ENCODE measurements at places on chromosomes 11 and 22. TPM values are rescaled to one million over a fixed set of nuclear protein-coding genes. Genes with fewer than 3 reads are reported as not detected.

OR5P2 gene
- not detected for total RNA-seq

OR51B2 gene
- not detected for total RNA-seq

SMTNL1 gene
- not detected for total RNA-seq

KCNJ5 gene
- total RNA-seq: not detected

CARNS1 gene
- 0.88 TPM for total RNA-seq

SYT13 gene
- not detected for total RNA-seq

OR4C5 gene
- not detected for total RNA-seq

TREH gene
- not detected for total RNA-seq

CARD16 gene
- 29.6 TPM for total RNA-seq

DESI1 gene
- total RNA-seq: 30.8 TPM

INS gene
- total RNA-seq: not detected

LYVE1 gene
- total RNA-seq: 2.3 TPM
